Globus pallidus (tissue), 1 donor: ENCODE measurements at places on chromosomes 11 and 22.

DNA sequence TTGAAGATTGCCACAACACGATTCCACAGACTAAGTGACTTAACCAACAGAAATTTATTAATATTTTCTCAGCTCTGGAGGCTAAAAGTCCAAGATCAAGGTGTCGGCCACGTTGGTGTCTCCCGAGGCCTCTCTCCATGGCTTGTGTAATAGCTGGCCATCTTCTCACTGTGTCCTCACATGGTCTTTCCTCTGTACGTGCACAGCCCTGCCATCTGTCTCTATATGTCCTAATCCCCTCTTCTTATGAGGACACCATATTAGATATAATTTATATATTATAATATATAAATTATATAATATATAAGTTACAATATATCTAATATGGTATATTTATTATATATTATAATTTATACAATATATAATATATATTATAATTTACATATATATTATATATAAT, 25.1 kb upstream of the SCGB1A1 start:
- DNase-seq = no peak

DNA sequence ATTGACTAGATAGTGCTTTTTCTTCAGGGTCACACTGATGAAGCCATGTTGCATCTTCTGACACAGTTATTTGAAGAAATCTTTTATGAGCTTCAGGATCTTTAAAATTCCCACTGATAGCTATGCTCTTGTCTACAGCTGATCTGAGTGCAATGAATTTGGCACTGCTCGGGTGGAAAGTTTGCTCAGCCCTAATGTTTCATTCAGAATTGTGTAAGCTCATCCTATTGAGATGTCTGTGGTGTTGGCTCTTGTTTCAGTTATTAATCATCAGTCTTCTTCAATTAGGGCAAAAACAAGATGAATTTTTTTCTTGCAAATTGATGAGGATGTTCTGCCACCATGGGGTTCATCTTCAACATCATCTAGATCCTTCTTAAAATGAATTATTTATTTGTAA, 1387.0 kb upstream of the RAG2 start:
- no peak for DNase-seq

GRCh38 chr11:1921574-1922141, 2.2 kb downstream of the TNNT3 start:
- no peak for DNase-seq

GRCh38 chr11:11081288-11081687, 223.4 kb upstream of the ZBED5 start:
- no peak for DNase-seq

- DNase-seq = no peak
Observed at GRCh38 chr22:41913842-41914534, 886 bp downstream of the SHISA8 start.

- peak; percentile 98 for DNase-seq
Observed at GRCh38 chr11:64878494-64879243, at the start of gene EHD1. Gene EHD1, minus strand, starts transcription at chr11:64878621. Its CDS starts 157 bp downstream, at chr11:64878464.

DNA sequence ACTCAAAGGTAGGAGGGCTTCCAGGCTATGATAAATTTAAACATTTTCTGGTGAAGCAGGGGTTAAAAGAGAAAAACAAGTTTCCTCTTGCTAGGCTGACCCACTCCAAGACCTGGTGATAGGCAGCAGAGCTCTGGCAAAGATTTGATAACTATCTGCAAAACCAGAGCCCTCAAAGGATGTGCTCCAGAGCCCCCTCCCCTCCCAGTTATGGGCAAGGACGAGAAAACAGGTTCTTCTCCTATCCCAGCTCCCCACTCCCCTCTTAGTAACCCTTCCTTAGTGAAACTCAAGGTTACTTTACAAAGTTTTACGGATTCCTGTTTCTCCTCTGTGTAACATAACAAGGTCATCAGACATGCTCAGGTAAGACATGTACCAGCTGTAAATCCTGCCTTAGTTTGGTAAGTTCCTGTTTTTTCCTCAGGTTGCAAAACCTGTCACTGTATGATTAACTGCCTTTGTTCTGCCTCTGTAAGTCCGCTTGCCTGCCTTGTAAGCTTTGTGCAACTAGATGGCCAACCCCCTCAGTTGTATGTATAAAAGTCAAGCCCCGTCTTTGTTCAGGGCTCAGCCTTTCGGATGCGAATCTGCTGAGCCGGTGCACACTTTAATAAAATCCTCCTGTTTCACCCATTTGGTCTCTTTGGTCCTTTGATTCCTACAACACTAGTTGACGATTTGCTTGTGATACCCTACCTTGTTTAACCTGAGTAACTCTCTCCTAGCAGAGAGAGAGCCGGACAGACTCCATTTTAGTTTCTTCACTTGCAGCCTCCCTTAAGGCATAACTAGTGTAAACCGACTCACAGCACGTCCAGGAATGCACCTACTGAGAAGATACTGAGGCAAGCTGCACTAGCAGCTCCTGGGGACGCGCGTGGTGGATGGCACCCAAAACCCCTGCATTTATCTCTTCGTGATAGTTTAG, 13.9 kb downstream of the APOBEC3H start:
- DNase-seq = no peak
